ENCODE measurements at places on chromosomes 12 and 14.

GRCh38 chr14:93295541-93296220 is 37.2 kb downstream of the BTBD7 start:
- DNase-seq: no peak

DNA sequence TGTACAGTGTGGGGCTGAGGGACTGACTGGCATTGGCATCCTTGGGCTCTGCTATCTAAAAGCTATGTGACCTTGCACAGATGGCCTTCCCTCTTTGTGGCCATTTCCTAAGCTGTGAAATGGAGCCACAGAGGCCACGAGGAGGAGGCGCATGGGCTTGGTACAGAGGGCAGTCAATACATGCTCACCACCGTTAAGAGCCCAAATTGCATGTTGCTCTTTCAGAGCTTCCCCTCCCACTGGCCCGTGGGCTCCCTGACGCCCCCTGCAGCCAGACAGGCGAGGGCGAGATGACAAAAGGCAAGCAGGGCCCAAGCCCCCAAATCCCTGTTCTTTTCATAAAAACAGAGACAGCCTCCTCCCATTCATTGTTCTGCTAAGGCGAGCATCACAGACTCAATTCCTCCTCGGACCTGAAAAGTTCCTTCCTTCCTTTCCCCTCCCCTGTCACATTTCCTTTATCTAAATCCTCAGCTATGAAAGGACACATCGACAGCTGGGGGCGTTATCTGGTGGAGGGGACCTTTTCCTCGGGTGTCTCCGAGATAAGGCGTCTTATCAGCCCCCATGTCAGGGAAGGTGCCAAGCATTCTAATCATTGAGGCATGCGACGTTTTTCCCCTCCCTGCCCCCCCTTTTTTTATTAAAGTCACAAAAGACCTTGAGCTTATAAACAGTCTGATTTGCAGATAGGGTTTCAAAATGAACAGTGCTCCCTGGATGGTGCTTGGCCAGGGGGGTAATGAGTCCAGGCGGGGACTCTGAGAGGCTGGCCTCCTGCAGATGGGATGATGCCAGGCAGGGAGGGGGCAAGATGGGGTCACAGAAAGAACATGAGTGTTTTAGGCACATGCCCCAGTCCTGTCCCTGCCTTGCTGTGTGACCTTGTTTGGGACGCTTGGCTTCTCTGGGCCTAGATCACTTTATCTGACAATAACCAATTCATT is 26.4 kb downstream of the FAM222A start:
- no peak for DNase-seq

DNA sequence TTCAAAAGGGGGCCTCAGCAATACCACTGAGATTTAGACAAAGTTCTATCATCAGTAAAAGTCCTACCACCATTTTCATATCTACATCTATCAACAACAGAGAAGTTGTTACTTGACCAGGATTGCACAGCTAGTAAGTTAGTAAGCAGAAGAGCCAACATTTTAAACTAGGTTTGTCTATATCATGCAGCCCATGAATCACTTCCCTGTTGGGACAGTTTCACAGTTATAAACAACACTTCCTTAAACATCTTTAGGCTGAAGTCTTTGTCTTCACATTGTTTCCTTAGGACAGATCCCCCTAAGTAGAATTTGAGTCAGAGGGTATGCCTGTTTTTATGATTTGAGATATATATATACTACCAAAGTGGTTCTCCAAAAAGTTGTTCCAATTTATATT is 68.5 kb downstream of the DAO start:
- DNase-seq: no peak

GRCh38 chr12:106093246-106093645 is 45.5 kb downstream of the NUAK1 start:
- DNase-seq: no peak

GRCh38 chr12:1777798-1778197 is 42.6 kb upstream of the LRTM2 start:
- DNase-seq: no peak

DNA sequence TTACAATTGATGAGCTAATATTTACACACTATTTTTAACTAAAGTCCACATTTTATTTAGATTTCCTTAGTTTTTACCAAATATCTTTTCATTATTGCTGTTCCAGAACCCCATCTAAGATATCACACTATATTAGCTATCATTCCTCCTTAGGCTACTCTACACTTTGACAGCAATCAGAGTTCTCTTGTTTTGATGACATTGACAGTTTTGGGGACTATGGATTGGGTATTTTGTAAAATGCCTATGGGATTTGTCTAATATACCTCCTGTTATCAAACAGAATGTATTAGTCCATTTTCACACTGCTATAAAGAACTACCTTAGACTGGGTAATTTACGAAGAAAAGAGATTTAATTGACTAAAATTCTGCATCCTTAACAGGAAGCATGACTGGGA is 489.1 kb downstream of the FOXG1 start:
- no peak for DNase-seq

DNA sequence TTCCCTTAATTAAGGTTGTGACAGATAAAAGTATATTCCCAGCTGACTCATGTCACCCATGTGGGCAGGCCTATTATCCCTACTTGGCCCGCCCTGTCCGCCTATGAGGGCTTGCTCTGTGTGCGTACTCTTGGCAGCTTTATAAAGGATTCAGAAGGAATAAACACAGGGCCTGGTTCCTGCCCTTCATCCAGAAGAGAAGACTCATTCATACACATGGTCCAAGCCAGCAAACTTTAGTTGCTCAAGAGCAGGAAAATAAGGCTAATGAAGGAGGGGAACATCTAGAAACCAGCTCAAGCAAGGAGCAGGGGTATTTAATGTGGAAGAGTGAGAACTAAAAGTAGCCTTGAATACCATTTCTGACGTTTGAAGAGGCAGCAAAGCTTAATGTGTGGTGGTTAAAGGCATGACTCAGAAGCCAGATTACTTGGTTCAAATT is 141.9 kb downstream of the CRADD start:
- DNase-seq: no peak

DNA sequence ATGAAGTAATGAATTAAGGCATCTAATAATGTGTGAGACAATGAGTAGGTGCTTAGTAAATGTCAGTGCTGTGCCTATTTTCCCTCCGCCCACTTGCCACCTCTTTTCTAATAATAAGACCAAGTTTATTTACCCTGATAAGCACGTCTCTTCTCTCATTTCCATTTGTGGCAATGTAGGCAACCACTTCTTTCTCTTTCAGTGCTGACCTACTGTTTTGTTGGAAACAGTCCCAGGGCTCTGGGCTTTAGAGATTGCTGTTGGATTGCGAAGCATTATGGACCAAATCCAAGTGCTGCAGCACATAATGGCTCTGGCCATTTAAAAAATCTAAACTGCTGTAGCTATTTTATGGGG is 141.3 kb upstream of the PLEKHG7 start:
- DNase-seq: no peak

GRCh38 chr12:103050273-103050672 is 92.8 kb downstream of the ASCL1 start:
- no peak for DNase-seq

GRCh38 chr12:12954878-12955625 is 3.1 kb upstream of the GPRC5D start:
- no peak for DNase-seq

GRCh38 chr12:58117201-58117600 is 175.8 kb downstream of the ATP23 start:
- no peak for DNase-seq

DNA sequence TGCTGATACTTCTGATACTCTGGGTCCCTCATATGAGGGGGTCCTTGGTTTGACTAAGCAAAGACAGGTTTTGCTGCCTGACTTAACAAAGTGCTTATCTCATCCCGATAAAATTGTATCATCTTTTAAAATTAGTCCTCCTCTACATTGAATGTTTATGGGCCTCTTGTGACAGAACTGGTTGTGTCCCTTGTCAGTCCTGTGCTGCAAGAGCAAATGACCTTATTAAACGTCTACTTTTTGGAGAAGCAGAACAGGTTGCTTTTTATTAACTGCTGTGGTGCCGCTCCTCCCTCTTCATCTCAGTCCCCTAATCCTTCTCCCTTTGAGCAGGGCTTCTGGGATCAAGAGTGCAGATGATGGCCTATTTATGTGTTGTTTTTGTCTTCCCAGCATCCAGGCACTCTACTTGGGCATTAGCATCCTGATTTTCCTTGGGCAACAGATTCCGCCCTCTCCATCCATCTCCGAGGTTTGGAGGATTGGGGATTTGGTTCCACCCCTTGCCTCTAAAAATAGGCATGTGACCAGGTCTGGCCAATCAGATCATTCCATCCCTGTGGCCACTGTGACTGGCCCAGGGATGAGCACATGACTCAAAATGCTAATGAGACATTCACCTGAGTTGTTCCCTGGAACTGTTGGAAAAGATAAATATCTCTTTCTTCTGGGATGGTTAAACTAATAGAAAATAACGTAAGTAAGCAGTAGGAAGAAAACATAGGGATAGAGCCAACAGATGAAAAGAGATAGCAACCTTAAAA is 2.9 kb upstream of the DENR start:
- DNase-seq: no peak

GRCh38 chr14:71319666-71320065 is 412.4 kb downstream of the PCNX1 start:
- DNase-seq: no peak

DNA sequence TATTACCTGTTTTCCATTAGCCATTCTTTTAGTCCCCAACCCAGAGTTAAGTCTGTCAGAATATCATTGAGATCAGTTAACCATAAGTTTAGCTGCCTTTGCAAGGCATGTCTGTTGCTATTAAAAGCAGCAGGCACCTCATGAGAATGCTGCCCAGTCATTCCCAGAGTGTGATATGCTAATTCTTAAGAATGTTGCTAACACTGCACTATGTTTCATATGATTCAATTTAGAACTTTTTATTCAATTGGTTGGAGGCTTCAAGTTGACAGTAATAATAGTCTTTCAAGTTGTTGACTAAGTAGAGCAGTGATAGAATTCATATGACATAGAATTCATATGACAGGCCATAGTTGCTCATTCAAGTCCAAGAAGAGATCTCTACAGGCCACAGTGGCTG is 292.3 kb downstream of the FUT8 start:
- DNase-seq: peak; percentile 17

DNA sequence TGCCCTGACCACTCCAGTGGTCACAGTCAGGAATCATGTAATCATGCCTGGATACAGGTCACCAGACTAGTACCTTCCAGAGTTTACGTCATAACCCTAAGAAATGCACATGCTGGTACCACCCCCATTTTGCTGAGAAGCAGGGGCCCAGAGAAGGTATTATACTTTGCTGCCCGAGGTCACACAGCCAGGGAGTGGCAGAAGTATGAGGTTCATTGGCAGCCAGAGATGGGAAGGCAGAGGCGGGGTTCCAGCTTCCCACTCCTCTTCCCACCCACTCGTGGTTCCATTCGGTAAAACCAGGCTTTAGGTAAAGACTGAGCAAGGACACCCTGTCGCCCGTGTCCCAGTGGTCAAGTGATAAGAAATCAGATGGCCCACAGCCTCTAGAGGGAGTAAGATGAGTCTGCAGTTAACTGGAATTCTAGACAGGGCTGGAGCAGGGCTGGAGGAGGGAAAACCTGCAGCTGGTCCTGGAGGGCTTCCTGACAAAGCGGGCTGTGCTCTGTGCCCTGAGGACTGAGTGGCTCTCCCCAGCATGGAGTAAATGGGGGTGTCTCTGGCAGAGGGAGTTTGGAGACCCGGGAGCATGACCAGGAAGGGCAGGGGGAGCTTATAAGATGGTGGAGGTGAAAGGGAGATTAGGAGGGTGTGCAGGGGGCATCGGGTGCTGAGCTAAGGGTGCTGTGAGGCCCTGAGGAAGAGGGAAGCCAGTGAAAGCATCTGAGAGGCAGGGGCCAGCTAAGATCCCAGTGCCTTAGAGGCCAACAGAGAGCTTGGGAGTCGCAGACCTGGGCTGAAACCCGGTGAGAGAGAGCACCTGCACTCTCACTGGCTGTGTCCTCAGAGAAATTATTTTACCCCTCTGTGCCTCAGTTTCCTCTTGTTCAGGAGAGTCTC is 5.7 kb downstream of the FAM222A start:
- DNase-seq: no peak

- DNase-seq: no peak
Observed at GRCh38 chr12:26768611-26769603, 64.1 kb downstream of the ITPR2 start.

GRCh38 chr12:75419841-75420240 is 29.0 kb downstream of the GLIPR1L2 start:
- no peak for DNase-seq

DNA sequence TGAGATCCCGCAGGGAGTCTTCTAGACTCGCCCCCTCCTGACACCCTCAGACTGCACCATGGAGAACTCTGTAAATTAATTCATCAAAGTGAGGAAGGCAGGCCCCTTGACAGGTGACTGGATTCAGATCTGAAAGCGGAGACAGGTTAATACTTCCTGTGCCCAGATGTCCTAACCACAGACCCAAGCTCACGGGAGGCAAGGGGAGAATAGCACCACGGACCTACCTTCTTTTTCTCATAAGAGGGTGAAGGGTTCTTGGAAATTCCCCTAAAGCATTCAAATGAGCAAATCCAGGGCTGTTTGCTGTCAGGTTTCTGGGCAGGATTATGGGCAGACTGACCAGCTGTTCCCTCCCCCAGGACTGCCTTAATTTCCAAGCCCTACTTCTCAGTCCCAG is 170.0 kb downstream of the ZFP36L1 start:
- DNase-seq: no peak

DNA sequence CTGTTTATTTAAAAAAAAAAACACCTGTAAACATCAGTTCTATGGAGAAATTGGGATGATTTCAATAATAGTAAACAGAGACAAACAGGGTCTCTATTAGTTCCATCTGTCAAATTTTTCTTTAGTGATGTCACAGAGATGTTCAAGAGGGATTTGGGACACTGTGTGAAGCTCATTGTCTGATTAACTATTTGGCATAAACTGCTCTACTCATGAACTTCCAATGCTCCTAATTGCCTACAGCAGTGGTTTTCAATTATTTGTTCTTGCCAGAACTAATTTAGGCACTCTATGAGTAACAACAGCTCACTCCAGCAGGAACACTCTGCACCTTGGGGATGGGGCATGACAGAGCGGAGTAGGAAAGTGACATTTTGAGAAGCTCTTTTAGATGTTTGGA is 250.1 kb upstream of the PRKD1 start:
- no peak for DNase-seq

DNA sequence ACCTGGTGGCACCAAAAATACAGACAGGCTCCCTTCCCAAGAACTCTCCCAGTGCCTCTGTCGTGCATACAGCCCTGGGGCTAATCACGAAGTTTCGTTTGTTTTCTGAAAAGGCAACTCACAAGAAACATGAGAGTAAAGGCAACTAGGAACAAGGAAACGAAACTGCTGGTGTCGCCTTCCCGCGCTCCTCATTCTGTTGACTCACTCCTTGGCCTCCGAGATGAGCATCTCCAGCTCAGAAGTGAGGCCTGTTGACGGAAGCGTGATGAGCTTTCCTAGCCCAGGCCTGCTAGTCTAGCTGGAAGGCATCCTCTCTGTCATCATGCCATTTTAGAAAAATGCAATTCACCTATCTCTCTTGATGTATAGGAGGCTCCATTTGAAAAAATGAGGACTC is 50.5 kb downstream of the TTC9 start:
- no peak for DNase-seq

Data from activated T-cell treated with anti-CD3 and anti-CD28 coated beads for 24 hours (primary cell).